ENCODE measurements at places on chromosomes 11 and 22. TPM values are rescaled to one million over a fixed set of nuclear protein-coding genes. Genes with fewer than 3 reads are reported as not detected.

Gene SPECC1L
- 45.2 TPM for total RNA-seq

Gene CDC42BPG
- total RNA-seq, result 21.6 TPM

DNA sequence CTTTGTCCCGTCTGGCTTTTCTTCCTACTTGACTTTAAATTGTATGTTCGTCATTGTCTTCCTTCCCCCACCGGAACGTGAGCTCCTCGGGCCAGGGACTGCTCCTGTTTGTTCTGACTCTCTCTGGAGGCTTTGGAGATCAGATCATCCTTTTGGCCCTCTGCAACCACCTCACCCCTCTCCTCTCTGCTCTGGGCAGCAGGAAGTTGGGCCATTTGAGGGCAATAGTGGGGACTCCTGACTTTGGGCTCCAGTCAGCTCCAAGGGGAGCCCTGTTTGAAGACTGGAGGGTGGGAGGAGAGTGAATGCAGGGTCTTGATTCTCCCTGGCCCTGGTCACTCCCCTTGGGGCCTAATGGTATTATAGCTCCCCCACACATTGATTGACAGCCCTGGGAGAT is 186.3 kb upstream of the B3GAT1 start:
- no peaks in the 10 kb centered on the region for H3K36me3 ChIP-seq
- H3K27me3 ChIP-seq, result peaks cover 2% of the 10 kb centered on the region
- H3K4me3 ChIP-seq, result no peak overlapping the region
- H3K27ac ChIP-seq, result no peak overlapping the region

GRCh38 chr11:28400331-28401100 is 292.3 kb downstream of the METTL15 start:
- no peak overlapping the region for H3K27ac ChIP-seq
- no peaks in the 10 kb centered on the region for H3K27me3 ChIP-seq
- no peaks in the 10 kb centered on the region for H3K36me3 ChIP-seq
- DNase-seq, result no peak
- H3K4me3 ChIP-seq, result no peak overlapping the region

DNA sequence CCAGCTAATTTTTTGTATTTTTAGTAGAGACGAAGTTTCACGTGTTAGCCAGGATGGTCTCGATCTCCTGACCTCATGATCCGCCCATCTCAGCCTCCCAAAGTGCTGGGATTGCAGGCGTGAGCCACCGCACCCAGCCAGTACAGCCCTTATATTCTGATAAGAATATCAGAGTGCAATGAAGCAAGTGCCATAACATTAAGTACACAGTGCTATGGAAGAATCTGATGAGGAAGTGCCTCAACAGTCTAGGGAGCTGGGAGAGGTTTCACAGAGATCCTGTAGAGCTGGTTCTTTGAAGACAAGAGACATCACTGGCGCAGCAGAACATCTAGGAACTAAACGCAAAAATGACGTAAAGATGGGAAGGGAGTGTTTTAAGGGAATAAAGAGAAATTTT is 2.1 kb downstream of the RTCB start:
- H3K27ac ChIP-seq, result peak overlapping the region; percentile 20
- H3K4me1 ChIP-seq, result peaks cover 25% of the 10 kb centered on the region
- H3K36me3 ChIP-seq, result peaks cover 40% of the 10 kb centered on the region
- no peak for DNase-seq
- H3K27me3 ChIP-seq, result no peaks in the 10 kb centered on the region
- peak overlapping the region; percentile 96 for H3K4me3 ChIP-seq
